ENCODE measurements at places on chromosomes 2 and 18.

- DNase-seq: no peak
These were observed 157.6 kb downstream of the ARL6IP6 start for GRCh38 chr2:152875701-152876695.

GRCh38 chr2:88658326-88658725, 31.1 kb upstream of the EIF2AK3 start:
- DNase-seq: no peak

DNA sequence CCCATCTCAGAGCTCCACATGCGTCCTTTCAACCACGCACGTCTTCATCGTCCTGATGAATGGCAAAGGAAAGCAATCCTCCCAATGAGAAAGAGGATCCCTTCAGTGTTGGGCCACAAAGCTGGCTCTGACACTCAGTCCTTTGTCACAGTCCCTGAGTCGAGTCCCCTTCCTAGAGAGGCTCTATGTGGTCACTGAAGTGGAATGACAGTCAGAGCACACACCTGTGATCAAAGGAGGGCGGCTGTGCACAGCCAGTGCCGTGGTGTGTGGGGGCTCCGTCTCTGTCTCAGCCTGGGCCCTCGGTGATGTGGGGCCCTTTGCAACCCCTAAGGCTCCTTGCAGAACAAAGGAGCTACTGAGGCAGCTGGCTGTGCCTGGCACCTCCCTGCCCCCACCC, 157.3 kb upstream of the APCDD1 start:
- DNase-seq: no peak

DNA sequence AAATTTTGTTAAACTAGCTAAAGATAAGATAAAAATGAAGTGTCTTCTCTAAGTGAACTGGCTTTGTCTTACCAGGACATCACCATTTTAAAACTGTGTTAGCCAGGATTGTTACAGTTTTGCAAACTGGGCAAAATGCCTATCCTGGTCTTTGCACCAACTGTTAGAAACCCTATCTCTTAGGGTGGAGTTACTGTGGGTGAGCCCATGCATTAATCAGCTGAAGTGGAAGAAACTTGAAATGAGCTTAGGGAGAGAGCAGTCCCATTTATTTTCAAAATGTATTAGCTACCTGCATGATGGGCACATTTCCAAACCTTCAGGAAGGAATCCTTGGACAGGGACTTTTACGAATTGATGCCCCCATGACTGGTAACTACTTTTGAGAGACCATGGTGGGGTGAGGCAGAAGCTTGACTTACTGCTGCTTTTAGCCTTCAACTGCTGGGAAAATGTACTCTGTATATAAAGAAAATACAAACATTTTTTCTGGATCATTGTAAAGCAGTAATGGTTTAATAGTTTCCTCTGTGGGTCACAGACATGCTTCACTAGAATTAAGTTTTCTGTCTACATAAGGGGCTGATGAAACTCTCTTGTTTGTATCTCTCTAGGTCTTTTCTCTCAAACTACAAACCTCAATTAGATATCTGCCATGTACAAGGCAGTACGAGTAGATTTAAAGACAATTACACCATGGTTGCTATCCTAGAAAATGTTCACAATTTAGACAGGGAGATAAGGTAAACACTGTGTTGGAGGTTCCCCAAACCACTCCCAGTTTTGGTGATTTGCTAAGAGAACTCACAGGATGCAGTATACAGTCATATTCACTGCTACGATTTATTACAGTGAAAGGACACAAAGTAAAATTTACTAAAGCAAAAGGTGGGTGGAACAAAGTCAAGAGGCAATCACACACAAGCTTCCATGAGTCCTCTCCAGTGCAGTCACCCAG, 321.4 kb upstream of the MMADHC start:
- no peak for DNase-seq

- no peak for DNase-seq
These were observed 115.2 kb downstream of the MYO5B start for GRCh38 chr18:50079571-50080295.

- no peak for DNase-seq
These were observed 15.7 kb upstream of the PIK3C3 start for GRCh38 chr18:41939326-41939725.

GRCh38 chr18:9746958-9747357, 38.9 kb downstream of the RAB31 start:
- DNase-seq: no peak

DNA sequence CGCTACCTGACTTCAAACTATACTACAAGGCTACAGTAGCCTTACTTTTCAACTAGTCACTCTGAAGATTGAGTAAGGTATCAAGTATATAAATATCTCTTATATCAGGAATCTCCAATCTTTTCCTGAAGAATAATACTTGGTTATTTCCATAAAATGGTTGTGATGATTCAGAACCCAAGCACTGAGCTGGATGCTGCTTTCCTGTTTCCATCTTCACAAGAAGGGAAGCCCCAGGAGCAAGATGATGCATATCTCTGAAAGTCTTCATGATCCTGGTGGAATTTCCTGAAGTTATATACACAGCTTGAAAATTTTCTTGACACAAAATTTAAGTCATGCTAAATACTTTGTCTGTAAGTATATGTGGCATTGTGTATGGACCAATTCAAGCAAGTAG, 243.9 kb upstream of the TANK start:
- no peak for DNase-seq

DNA sequence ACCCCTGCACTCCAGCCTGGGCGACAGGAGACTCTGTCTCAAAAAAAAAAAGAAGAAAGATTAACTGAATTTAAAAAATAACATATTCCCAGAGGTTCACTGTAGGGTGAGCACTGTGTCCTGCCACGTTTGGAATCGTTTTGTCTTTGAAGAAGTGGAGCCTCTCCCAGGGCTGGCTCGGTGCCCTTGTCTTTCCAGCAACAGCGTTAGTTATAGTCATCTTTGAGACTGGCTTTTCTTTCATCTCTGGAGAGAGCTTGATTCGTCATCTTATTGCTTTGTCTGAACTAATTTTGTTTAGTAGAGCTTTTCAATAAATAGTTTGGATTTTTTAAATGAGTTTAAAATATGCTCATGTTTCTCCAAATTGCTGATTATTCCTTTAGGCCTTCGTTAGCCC, 50.5 kb downstream of the IMPA2 start:
- no peak for DNase-seq

GRCh38 chr2:234241656-234242458, 191.4 kb downstream of the SPP2 start:
- no peak for DNase-seq

- DNase-seq: no peak
These were observed 935.7 kb downstream of the LRP1B start for GRCh38 chr2:141195087-141195486.

GRCh38 chr2:209496586-209496982, 72.7 kb downstream of the MAP2 start:
- no peak for DNase-seq

DNA sequence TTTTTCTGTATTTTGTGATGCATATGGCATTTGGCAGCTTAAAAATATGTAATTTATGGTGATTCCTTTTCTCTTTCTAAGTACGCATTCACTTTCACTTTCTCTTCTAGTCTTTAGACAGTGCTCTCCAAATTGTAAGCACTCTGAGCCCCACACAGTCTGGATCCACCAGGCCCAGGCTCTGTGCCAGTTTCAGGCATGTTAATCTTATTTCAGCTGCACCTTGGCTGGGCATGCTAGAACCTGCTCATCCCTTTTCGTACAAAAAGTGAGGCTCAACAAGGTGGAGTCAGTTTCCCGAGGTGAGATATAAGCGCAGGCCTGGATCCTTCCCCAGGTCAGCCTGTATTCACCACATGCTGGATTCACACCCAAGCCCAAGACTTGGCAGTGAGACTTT, 203.9 kb downstream of the MTX2 start:
- DNase-seq: no peak

GRCh38 chr2:100148883-100149282, 6.5 kb upstream of the AFF3 start:
- DNase-seq: no peak

Data from suppressor macrophage (primary cell).